NCI-H1105 (cell line): ENCODE measurements at places on chromosomes 5 and 9.
A peak's percentile ranks its signal among the peaks of the same experiment; 100 is the strongest.

DNA sequence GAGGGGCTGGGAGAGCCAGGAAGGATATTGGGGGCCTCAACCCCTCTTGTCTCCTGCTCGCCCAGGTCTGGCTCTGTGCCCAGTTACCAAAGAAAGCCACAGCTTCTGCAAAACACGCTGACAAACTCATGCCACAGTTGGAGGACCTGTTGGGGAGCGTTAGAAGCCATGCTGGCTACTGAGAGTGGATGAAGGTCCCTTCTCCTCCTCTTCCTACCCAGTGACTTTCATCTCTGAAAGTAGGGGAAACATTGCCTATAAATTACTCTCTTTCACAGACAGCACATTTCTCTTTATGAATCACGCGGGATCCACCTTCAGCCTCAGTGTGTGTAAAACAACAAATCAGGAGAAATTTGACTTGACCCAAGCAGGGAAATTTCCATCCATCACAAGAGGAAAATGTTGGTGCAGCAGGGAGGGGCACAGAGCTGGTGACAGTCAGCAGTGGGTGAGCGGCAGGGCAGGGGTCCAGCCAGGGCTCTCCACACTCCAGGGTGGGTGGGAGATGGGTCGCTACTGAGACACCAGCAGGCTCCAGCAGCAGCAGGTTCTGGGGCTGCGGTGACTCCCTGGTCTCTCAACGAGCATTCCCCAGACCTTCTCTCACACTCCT is 181.9 kb downstream of the FGF18 start:
- no peak for DNase-seq

DNA sequence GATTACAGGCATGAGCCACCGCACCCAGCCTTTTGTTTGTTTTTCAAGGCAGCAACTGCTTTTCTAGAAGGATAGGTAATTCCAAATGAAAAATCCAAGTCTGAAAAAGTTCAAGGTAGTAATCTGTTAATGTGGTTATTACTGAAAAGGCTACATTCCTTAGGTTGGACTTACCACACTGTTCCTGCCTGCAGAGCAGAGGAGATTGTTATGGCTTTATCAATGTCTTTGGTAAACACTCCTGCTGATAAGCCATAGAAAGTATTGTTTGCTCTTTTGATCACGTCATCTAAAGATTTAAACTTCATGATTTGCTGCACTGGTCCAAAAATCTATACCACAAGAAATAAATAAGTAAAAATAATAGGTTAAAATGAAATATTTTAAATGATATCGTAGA is 43.4 kb downstream of the ALDH1A1 start:
- DNase-seq = no peak

GRCh38 chr9:17839776-17840175 is 260.9 kb downstream of the SH3GL2 start:
- no peak for DNase-seq

DNA sequence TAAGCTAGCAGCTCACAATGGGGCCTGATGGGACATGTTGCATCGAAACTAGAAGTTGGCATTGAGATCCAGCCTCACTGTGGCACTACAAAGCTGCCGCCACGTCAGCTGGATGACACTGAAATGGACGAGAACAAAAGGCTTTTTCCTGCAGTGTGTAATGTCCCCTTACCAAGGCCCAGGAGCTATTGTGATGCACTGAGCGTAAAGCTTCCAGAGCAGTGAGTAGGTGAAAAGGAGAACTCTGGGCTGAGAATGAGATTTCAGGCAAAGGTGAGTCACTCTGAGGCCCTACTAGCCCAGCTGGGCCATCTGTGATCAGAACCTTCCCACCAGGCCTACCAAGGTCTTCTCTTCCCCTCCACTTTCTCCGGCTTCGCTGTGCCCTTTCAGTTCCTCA is 528.1 kb upstream of the KLF4 start:
- DNase-seq = no peak

DNA sequence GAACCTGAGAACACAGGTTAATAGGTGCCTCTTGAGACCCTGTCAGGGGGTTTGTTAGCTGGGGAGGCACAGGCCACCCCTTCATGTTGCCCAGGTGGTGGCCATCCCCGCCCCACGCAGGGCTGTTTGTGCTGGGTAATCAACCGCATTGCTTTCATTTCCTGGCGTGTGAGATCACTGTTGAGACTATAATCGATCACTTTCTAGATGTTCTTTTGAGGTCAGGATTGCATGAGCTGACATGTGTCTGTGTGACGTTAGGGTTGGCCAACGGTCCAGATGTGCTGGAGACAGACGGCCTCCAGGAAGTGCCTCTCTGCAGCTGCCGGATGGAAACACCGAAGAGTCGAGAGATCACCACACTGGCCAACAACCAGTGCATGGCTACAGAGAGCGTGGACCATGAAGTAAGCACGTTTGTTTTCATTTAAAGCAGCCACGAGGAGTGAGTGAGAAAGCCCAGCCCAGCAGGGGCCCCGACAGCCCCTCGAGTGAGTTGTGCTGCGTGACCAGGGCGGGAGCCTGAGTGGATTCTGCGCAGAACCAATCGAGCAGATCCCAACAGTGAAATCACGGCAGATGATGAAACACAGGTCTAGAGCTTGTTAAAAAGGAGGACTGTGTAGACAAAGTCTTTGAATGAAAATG is 115.0 kb upstream of the CACNA1B start:
- DNase-seq = no peak

GRCh38 chr5:883475-884181 is 9.0 kb downstream of the BRD9 start:
- no peak for DNase-seq

GRCh38 chr9:95137587-95138145 is 179.8 kb downstream of the FANCC start:
- peak; percentile 67 for DNase-seq

DNA sequence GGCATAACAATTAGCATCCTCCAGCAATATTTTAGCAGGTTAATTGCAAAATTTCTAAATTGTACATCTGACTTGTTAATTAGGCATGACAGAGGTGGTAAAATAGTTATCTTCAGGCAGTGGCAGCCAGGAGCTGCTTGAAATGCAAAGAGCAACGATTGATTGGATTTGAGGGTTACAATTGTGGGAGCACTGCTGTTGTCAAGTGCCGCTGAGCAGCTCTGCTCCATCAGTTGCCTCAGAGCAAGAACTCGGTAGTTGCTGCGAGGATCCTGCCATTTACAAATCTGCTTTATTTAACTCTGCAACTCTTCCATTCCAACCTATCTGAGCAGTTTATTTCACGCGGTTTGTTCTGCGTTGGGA is 12.6 kb downstream of the PBX3 start:
- no peak for DNase-seq

DNA sequence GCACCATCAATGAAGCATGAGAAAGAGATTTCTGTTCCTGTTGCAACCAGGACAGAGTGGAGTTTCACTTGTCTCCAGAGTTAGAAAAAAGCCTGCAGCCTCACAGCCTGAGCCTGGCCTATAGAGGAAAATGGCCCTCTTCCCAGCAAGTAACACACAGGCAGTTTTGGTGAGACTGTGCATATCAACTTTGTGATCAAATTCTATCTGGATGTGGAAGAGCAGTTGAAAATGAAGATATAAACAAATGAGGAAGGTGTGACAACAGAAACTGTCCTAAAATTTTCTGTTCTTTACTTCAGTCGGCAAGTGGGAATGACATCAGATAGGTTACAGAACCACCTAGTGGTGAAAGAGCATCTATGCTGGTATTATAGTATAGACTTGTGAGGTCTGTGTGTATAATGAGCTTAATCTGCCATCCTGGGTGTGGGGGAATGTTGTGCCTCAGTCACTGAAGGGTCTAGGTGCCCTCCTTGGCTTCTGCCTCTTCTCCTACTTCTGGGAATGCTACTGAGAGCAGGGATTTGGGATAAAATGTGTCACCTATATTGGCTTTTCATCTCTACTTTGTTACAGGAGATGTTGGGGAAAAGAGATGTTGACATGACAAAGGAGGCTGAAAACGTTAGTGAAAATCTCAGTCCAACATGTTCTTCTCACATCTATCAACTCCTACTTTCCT is 28.2 kb downstream of the YIPF5 start:
- peak; percentile 11 for DNase-seq

GRCh38 chr5:33725806-33726205 is 166.0 kb downstream of the ADAMTS12 start:
- DNase-seq = no peak

GRCh38 chr9:71552480-71552879 is 215.8 kb downstream of the CEMIP2 start:
- DNase-seq = peak; percentile 88

DNA sequence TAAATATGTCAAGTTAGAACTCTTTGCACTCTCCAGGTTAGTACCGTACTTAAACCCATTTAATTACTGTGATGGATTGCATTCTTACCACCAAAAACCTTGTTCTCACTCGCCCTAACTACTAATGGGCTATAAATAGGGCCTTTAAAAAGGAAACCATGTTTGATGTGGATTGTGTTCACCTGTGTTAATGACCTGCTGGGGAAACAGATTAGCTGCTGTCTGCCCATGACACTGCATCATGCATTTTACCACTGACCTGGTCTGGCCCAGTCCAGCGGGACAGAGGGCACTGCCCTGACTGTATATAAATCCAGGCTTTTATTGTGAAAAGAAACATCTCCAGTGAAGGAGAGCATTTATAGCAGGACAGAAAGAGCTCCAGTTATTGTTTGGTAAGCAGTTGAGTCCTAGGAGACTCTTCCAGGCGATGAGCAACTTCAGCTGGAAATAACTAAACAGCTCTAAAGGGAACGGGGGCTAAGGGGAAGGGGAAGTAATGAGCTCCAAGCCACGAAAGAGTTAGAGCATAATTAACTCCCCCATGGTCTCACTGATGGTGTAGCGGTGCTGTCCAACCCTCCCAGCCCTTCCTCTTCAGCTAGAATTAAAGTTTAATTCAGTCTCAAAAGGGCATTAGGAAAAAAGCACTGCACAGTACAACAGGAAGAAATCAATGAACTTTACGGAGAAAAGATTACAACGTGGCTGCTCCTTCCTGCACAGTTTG is 303.1 kb downstream of the ENC1 start:
- no peak for DNase-seq

DNA sequence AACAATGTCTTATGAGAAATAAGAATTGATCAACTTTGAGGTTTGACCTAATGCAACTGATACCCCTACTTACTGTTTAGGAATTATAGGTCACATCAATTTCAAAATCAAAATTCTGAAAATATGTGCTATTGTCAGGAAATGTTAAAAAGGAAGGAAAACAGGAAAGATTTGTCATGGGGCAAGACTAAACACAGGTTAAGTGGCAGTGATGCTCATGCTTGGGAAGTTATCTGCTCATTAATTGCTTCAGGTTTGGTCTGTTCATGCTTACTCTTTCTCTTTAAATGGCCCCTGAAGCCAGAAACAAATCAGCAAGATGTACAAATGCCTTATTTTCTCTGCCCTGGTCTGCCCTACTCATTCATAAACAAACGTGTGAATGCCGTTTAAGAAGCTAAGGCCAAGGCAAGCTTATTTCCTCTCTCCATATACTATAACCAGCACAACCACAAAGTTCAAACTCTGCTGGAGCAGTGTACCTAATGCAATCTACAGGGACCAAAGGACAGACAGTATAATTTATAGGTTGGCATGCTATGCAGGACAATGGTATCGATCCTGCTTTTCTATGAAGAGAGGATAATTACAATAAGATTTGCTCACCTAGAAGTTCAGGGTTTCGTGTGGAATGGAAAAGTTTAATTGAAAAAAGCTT is 177.2 kb downstream of the GNAQ start:
- no peak for DNase-seq

DNA sequence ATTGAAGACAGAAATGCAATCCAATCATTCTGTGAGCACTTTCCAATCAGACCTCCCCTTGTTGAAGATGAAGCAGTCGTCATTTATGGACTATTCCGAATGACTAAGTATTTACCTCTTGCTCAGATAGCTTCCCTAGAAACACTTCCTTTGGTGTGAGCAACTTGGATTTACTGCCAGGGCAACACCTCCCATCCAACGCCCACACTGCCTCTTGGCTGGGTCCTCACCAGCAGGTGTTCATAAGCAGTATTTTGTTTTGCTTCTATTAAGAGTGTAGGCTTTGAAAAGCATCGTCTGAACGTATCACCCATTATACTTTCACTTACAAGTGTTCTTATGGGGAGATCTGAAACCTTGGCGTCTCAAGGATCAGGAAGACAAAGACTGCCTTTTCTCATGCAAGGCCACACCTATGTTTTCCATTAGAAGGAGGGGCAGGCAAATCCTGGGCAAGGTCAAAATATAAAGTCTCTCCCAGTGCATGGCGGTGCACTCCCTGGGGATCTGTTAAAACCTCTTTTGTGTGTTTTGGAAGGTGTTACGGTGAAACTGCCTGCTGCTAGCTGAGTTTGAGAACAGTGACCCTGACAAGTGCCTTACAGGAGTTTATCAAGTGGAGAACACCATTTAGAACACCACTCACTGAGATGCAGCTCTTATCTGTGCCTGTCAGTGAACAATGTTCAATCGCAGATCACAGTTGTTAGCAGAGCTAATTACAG is 10.6 kb upstream of the MARCHF3 start:
- DNase-seq = peak; percentile 34

- no peak for DNase-seq
Observed at GRCh38 chr5:73280386-73280785, 107.4 kb downstream of the TMEM174 start.

DNA sequence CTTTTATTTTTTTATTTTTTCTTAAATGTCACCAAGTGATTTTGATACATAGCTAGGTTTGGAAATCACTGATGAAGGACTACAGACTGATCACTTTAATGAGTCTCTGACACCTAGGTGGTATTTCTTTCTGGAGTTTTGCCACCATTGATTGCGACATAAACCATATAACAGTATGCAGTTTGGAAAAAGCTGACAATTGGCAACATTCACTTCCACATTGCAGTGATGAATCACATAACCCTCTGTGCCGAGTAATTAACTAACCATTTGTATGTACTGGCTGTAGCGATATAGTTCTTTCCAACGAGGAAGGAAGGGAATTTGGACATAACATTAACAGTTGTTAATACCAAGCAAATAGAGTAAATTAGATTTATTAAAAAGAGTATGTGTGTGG is 222.9 kb upstream of the EFNA5 start:
- DNase-seq = no peak

GRCh38 chr5:462051-462481 is 19.1 kb downstream of the EXOC3 start:
- DNase-seq = no peak

- no peak for DNase-seq
Observed at GRCh38 chr5:114123654-114124053, 238.2 kb upstream of the KCNN2 start.

GRCh38 chr5:68268101-68268851 is 52.7 kb downstream of the PIK3R1 start:
- DNase-seq = no peak

- no peak for DNase-seq
Observed at GRCh38 chr9:128275198-128276007, at the start of gene GOLGA2. TSS of gene GOLGA2 (minus strand) at chr9:128276007. CDS start at chr9:128275976, 31 bp downstream.

GRCh38 chr5:39469777-39470415 is 45.1 kb upstream of the DAB2 start:
- no peak for DNase-seq

GRCh38 chr9:71908825-71909224 is 2.2 kb downstream of the ABHD17B start:
- no peak for DNase-seq
